Glutamatergic neuron (in vitro differentiated cells): ENCODE measurements at places on chromosomes 7 and 10. TPM values are rescaled to one million over a fixed set of nuclear protein-coding genes. Genes with fewer than 3 reads are reported as not detected.

- no peak for DNase-seq
These were observed 232.0 kb upstream of the NRP1 start for GRCh38 chr10:33566426-33566825.

- no peak for DNase-seq
These were observed 872.2 kb upstream of the AUTS2 start for GRCh38 chr7:68725843-68726785.

- no peak for DNase-seq
These were observed 52.1 kb downstream of the CFAP46 start for GRCh38 chr10:132890301-132890700.

- no peak for DNase-seq
These were observed 178.1 kb upstream of the GRB10 start for GRCh38 chr7:50960621-50961310.

MXI1 gene
- total RNA-seq, result 48.1 TPM
